Activated T-cell treated with anti-CD3 and anti-CD28 coated beads for 1 hour (primary cell): ENCODE measurements at places on chromosomes 5 and 9.

GRCh38 chr5:14708551-14708950, 44.0 kb downstream of the OTULIN start:
- no peak for DNase-seq

GRCh38 chr5:37080697-37081096, 168.5 kb downstream of the CPLANE1 start:
- DNase-seq = no peak

GRCh38 chr5:67120032-67120431, 76.6 kb downstream of the CD180 start:
- no peak for DNase-seq

DNA sequence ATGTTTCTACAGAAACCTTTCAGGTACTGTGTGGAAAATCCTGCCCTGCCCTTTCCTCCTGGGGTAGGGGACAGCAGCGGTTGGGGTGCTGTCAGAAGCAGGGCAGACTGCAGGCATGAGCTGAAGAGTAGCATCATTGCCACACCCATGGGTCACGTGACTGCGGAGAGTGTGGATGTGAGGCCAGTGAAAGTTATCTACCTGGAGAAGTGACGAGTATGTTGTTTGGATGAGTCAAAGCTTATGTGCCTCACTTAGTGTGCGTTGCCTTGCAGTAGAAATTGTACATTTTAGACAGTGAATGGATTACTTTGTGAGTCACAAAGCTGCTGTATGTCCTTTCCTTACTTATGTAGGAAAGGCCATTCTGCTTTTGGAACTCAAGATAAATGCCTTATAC, 21.7 kb upstream of the ACTBL2 start:
- DNase-seq = no peak

DNA sequence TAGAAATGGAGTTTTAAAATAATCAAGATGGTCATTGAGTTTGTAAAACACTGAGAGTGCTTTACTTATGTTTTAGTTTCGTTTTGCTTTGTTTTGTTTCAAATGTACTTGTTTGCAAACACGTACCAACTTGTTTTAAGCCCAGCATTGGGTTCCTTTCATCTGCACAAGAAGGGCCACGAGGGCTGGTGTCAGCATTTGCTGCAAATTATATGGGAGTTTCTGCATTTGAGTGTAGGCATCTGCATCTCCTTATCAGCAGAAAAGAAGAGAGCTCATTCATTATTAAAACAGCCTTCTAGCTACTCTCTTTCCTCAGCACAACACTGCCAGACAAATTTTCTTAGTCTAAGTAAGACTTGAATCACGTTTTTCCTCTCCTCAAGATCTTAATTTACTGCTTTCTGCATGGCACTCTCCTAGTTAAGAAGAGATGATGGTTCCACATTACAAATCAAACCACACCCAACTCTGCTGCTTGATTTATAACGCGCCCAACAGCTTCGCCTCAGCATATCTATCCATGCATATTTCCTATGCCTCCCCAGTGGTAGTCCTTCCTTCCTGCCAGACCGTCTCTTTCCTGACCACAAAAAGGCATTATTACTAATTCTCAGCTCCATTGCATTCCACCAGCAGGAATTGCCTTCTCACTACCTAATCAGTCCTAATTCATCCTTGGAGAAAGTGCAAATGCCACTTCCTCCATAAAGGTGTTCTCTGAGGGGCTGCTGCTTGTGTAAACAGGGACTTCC, 95.2 kb upstream of the CAST start:
- no peak for DNase-seq

- DNase-seq = peak; percentile 2
Measured at GRCh38 chr9:112754578-112754977, 4.0 kb downstream of the SNX30 start.

GRCh38 chr9:131275332-131276093, 797 bp downstream of the FAM78A start:
- DNase-seq = no peak

DNA sequence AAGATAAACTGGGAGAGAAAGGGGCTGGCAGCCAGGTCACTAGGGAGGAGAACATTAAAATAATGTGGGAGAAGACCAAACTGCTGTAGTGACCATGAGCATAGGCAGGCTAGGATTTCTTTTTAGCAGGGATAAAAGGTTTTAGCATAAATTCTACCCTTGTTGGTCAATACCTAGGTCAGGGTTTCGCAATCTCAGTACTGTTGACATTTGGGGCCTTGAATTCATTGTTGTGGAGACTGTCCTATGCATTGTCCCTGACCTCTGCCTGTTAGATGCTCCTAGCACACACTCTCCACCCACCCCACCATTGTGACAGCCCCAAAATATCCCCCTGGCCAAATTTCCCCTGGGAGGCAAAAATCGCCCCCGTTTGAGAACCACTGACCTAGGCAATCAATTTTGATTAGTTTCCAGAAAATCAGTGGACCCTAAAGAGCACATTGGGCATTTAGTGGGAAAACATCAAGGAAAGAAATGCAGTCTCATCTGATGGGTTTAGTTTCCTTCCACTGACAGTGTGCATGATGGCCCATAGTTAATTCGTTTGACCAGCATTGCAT, 181.4 kb downstream of the NTRK2 start:
- no peak for DNase-seq

GRCh38 chr5:74510476-74511075, 130.0 kb downstream of the ENC1 start:
- no peak for DNase-seq

DNA sequence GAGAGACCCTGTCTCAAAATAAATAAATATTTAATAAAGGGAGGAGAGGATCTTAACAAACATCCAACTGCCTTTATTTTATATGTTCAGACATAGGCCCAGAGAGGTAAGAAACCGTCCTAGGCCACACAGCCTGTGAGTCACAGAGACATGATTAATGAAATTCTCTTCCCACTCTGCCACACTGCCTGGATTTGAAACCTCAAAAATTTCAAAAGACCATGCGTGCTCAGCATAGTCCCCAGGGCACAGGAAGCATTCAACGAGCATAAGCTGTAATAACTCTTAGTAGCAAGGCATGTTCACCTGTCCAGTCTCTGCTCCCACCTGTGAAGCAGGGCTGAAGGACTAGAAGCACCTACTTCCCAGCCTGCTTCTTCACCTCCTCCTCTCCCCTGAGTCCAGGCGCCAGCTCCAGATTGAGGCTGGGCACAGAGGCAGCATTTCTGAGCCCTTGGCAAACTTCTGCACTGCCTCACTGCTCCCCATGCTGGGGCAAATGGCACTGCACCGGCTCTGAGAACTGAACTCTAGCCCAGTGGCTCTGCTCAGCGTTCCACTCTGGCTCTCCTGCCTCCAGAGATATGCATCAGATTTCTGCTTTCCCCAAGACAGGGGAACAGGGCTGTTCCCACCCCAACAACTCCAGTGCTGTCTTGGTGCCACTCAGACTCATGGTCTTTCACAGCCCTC, 1.1 kb downstream of the FAT2 start:
- no peak for DNase-seq

GRCh38 chr9:115494393-115494792, 376.4 kb upstream of the TNC start:
- no peak for DNase-seq

DNA sequence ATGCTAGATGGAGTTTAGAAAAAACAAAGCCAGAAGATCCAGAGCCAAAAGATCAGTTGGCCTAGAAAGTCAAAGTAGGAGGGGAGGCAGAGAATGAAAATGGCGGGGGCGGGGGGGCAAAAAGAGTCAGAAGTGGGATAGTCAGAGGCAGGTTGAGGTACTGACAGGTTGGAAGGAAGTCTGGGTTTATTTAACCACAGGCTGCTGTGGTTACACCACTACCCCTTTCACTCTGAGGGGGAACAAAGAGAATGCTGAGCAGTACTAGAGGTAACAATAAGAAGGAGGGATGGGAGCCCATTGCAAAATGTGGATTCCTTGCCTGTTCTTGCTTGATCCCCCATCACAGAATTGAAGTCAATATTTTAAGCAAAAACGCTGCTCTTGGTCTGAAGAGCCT, 111.8 kb downstream of the CAVIN4 start:
- no peak for DNase-seq

DNA sequence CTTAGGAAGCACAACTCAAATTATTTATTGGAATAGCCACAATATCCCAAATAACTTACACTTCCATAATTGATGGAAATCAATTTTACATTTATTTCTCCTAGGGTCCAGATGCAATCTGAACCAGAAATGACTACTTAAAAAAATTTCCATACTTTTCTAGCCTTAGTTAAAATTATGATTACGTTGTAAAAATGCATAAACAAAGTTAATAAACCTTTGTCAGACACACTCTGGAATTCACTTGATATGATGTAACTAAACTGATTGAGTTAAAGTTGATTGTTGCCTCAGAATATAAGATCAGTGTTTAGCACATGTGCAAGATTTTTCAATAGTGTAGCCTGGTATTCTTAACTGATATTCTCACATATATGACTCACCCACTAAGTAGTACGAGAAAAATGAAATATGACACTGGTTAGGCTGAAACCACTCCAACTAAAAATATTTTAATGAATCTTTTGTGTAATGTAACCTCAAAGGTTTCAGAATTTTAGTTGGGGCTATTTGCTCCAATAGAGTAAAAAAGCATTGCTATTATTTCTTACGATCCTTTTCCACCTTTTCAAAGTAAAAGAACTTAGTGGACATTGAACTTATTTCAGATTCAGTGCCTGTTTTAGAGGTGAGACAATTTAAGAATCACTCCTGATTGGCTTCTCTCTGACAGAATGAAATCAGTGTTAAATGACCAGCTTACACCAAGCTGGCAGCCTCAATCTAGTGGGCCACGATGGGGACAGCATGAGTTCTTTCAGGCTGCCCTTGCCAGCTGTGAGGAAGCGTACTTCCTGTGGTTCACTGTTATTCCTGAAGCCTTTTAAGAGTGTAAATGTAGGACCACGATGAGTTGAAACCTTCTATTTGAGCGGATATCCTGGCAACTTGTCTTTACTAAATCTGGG, 277.2 kb upstream of the CDH9 start:
- no peak for DNase-seq

DNA sequence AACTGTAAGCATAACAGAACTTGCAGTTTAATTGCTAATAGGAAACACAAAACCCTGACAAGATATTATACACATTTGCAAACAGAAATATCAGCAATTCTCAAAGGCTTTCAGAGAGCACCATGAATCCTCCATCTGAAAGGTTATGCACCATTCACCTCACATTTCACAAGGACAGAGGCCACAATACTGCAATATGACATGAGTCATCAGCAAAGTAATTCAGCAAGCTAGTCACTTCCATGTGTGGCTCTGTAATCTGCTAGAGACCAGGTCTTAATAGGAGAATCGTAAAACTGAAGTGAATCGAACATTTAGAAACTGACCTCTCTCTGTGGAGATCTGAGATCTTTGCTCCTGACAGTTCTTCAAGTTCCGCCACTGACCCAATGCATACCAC, 28.3 kb downstream of the IARS1 start:
- no peak for DNase-seq

DNA sequence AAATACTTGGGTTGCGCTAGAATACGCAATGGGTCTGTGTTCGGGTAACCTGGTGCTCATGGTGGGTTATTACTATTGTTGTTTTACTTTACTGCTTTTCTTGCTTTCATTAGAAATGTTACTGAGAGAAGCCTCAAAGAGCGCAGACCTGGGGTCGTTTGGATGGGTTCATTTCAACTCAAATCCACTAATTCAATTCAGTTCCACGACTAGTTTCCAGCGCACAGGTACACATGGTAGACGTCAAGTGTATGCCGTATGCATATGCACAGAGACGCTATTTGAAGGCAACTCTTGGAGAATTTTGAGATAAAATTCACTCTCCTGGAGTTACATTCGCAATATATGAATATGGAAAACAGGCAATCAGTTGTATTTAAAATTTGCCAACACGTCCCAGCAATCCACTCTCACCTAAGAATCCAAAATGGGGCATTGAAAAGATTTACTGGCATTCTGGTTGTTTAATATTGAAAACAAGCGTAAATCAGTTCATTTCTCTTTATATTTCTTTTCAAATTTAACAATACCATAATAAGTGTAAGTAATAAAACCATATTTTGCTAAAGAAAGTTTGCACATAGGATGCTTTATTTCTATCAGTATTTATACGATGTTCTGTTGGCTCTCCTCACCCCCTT, 4.4 kb upstream of the PAX5 start:
- DNase-seq = no peak

DNA sequence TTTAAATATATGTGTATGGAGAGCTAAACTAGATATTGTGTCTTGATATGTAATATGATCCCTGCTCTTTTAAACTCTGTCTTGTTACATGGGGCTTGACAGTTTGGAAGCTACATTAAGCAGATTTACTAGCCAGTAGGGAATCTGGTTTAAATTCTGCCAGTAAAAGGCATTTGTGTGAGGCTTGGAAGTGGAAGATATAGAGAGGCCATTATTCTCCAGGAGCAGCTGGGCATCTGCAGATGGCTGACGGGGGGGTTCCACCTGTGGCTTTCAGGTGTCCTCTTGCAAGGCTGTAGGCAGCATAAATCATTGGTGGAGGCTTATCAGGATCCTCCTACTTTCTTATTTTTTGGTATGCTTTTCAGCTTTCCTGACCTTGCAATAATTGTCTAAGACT, 179.1 kb upstream of the FBXL7 start:
- no peak for DNase-seq

GRCh38 chr5:170491479-170491878, 12.3 kb upstream of the KCNIP1 start:
- no peak for DNase-seq

DNA sequence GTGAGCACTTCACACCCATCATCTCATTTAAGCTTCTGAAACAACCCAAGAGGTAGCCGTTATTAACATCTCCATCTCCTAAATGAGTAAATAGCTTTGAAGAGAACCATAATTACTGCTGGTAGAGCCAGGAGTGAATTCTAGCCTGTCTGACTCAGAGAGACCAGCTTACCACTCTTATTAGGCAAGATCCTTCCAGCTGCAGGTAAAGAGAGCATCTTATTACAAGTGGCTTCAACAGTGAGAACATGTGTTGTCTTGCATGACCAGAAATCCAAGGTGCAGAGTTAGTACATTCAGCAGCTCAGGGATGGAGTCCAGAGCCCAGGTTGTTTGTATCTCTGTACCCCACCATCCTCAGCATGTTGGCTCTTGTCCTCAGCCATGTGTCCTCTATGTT, 10.9 kb upstream of the AFAP1L1 start:
- no peak for DNase-seq

DNA sequence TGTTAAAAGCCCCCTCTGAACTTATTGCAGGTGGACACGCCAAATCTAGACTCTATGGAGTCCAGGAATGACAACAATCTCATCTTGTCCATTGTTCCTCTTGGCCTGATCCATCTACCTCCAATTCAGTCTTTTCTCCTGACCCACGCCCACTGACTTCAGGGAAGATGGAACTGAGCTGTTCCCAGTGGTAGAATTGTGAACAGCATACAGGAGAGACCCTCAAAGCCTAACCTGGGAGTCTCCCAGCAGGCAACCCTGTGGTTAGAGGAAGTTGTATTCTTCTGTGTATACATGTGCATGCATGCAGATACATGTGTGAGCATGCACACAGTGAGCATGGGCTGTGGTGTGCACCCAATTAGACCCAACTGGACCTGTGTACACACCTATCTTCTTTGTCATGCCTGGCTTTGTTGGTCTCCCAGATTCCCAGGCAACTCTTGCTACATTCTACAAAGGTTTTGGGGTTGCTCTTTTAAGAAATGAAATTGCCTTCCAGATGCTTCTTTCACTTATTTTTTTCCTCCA, 286.0 kb downstream of the ZSWIM6 start:
- no peak for DNase-seq
